Stimulated activated CD8-positive, alpha-beta memory T cell treated with anti-CD3 and anti-CD28 coated beads, Interleukin-7, amount 100 ng/mL, for 48 hours (primary cell): ENCODE measurements at places on chromosomes 16 and 17.

DNA sequence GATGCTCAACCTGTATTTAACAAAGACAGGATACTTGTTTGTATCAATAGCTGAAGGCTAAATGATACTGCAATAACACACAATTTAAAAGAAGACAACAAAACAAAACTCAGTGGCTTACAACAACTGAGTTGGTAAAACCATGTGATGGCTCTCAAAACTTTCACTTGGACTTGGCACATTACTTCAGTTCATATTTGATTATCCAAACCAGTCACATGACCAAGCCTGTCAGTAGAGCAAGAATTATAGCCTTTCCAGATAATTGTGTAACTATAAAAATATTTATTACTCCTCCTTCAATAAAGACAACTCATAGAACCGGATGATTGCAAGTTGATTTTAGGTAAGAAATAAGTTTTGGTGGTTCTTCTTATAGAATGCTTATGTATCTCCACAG, 56.8 kb downstream of the NQO1 start:
- no peak for DNase-seq

DNA sequence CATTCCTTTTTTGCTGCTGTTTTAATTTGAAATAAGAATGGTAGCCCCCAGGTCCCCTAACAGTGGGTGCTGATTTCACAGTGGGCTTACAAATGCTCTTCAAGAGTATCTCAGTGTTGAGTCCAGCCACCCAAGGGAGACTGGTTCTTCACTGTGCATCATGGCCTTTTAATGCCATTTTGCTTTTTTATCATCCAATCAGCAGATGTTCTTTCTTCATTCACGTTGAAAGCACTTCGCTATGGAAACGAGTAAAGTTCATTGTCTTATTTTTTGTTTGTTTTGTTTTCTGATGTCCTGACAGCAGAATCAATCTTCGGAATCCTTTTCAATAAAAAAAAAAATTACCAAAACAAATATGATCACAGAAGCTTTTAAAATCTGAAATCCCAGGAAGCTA, 429.0 kb downstream of the MAF start:
- no peak for DNase-seq

- no peak for DNase-seq
Observed at GRCh38 chr17:79702550-79703236, 28.1 kb upstream of the ENPP7 start.

GRCh38 chr16:14456793-14457481, 173.1 kb downstream of the PARN start:
- DNase-seq = no peak

DNA sequence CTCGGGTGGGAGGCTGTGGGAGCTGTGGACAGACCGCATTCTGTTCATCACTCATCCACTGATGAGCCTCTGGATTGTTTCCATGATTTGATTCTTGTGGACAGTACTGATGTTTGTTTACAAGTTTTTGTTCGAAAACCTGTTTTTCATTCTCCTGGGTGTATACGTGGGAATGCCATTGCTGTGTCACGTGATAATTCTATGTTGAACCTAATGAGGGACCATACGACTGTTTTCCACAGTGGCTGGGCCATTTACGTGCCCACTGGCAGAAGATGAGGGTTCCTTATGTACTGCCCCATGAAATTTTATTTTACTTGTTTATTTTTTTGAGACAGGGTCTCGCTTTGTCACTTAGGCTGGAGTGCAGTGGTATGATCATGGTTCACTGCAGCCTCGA, 2.6 kb upstream of the ALG1 start:
- no peak for DNase-seq

GRCh38 chr17:28239271-28239624, 79.8 kb upstream of the TMEM97 start:
- DNase-seq = no peak

DNA sequence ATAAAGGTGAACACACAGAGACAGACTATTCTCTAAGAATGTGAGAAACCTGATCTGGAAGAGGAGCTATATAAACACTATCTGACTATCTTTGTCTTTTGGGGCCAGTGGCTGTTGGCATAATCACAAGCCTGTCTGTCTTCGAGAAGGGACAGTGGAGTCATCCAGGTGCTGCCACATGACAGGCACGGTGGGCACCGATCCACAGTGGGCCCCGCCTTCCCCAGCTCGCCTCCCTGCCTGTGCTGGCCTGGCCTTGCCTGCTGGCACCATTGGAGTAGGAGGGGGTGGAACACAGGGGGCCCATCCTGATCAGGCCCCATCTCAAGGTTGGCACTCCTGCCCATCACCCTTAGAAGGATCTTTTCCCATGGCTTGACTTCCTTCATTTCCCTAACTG, 112.8 kb downstream of the CCDC182 start:
- no peak for DNase-seq

GRCh38 chr17:50221864-50222545, 20.6 kb upstream of the COL1A1 start:
- DNase-seq = no peak

- DNase-seq = no peak
Observed at GRCh38 chr16:5556158-5556810, 458.7 kb upstream of the EEF2KMT start.

GRCh38 chr17:28333083-28333746, 2.1 kb downstream of the IFT20 start:
- DNase-seq = no peak

DNA sequence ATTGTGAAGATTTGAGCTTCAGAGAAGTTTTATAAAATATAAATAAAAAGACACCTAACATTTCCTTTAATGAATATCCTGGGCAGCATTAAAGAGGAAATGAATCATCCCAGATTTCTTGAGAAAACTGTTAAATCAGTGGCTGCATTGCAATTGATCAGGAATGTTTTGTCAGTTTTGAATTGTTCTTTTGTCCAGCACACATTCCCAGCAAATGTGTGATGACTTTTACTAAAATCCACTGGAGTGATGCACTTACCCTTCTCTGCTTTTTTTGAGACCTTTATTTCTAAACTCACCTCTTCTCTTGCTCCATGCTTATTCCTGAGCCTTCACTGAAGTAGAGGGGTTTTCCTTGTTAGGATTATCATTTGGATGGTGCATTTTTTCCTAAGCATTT, 1307.2 kb downstream of the CDH8 start:
- DNase-seq = no peak

DNA sequence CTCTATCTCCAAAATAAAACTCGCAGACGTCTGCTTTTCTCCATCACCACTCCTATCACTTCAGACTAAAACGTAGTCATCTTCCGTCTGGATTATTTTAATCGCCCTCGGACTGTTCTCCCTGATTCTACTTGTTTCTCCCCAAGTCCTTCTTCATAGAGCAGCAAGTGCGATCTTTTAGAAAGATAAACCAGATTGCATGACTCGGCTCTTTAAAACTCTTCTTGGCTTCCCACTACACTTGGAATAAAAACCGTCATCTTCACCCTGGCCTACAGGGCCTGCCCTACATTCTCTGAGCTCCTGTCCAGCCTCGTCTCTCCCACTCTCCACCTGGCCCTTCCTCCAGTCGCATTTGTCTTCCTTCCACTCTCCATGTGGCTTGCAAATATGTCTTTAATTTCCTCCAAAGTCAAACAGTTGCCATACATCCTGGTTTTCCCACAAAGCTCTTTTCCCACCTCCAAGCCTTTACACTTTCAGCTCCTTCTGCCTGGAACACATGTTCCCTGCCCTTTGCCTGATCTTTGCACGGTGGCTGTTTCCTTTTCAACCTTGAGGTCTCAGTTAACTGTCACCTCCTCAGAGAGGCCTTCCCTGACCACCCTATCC, 70.5 kb upstream of the DHX40 start:
- no peak for DNase-seq
